ENCODE measurements at places on chromosomes 16 and 17.

DNA sequence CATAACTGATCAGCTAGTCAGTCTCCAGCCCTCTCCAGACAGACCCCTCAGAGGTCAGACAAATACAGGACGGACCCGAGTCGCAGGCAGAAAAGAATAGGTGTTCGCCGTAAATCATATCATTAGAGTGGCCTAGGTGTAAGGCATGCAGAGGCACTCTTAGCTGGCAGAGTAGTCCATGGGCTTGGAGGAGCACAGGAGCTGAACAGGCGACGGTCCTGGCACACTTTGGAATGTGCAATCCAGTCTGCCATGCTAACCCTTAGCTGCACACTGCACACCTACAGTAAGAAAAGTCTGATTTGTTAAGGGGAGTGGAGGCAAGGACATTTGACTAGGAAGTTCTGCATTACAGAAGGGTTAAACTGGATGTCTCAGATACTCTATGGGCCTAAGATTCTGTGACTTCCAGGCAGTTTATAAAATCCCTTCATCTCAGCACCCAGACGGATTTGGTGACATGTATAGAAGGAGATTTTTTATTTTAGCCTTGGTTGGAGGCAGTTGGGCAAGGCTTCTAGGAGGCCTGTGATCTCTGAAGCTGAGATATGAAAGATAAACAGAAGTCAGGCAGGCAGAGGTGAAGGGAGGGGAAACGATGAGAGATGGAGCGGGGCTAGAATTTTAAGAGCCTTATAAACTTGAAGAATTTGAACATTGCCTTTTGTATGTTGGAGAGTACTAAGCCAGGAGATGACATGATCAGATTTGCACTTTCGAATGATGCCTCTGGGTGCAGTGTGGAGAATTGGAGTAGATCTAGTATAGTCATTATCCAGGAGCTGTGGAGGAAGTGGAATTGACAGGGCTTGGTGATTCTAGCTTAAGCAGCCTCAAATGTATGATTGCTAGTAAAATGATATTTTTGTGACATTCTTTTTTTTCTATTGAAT, 34.6 kb upstream of the SLC5A11 start:
- DNase-seq: no peak

GRCh38 chr16:51151435-51151960, 428 bp upstream of the SALL1 start:
- DNase-seq: no peak

- no peak for DNase-seq
These were observed 16.8 kb downstream of the NQO1 start for GRCh38 chr16:69709456-69710084.

- DNase-seq: no peak
These were observed 22.4 kb upstream of the PRM1 start for GRCh38 chr16:11303405-11304138.

GRCh38 chr17:29827179-29827578, 102.8 kb downstream of the SSH2 start:
- no peak for DNase-seq

DNA sequence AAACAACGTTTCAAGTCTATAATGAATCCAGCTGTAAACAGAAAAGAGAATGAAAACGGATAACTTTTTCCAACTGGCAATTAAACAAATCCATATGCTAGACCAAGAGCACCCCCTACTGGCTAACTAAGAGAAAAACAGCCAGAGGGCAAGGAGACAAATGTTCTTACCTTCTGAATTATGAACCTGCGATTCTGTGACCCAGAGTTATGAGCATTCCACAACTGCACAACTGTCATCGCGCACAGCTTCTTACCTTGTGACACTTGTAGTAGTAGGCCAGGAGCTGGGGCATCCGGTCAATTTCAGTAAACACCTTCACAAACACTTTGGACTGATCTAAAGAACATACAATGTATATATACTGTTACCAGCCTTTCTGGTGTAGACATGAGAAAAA, 18.6 kb downstream of the COG7 start:
- DNase-seq: no peak

DNA sequence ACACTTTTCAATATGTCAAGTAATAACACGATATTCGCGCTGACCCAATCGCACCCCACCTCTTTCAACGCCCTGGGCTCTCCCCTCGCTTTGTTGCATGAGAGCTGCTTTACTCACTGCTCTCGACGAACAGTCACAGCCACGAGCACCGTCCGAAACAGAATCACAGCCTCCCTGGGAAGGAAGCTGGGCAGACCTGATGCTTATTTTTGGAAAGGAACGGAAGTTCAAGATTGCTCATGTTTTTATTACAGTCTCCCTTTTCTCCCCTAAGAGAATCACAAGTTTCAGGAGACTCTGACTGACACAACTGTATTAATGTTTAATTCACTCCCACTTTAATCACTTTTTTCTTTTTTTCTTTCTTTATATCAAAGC, 67.8 kb downstream of the ANKRD11 start:
- DNase-seq: no peak

- no peak for DNase-seq
These were observed 674.0 kb upstream of the SOX9 start for GRCh38 chr17:71446645-71447437.

Measured in stimulated activated CD8-positive, alpha-beta memory T cell treated with anti-CD3 and anti-CD28 coated beads, Interleukin-12 subunit alpha, Interleukin-12 subunit beta, amount 100 ng/mL, for 4 hours (primary cell).